NCI-H82 (cell line): ENCODE measurements at places on chromosomes 1 and 21.

DNA sequence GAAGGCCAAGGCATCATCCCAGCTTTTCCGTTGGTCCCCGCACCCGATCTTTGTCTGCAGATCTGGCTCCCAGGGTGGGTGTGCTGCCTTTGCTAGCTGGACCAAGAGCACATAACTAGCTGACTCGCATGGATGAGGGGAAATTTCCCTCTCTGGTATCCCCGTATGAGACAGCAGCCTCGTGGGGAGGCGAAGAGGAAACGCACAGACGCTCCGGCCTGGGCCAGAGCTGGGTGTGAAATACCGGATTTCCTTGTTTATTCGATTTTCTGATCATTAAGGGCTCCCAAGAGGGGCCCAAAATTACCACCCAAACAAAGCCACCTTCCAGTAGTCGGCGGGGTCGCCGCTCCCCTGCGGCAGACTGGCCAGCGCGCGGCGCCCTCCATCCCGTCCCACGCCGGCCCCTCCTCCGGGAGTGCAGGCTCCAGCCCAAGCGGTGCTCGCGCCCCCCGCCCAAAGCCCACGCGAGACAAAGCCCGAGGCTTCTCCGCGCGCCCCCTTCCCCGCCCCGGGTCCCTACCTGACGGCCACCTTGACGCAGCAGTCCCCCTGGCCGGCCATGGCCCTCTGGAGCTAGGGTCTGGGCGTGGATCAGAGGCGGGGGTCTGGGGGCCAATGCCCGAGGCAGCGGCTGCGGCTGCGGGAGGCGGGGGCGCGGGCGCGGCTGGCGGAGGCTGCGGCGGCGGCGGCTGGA lies 546 bp downstream of the KIF21B start:
- DNase-seq: peak; percentile 62

GRCh38 chr1:200415789-200416593 lies 6.2 kb upstream of the ZNF281 start:
- DNase-seq: no peak

- peak; percentile 74 for DNase-seq
These were observed 18.5 kb downstream of the PLA2G2D start for GRCh38 chr1:20100632-20101355.

DNA sequence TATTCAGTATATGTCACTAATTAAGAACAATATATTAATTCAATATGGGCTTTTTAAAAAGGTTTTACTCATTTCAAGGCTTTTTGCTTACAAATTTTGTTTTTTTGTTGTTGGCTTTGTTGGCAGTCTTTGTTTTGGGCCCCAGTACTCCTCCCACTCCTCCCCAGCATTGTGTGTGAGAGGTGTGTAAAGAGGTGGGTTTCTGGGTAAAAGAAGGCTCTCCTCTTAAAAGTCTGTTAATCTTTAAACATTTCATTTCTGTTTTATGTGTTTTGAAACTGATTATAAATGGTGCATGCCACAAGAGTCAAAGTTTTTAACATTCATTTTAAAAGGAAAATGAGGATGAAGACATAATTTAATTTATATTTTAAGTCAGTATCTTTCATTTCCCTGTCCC lies 79.6 kb downstream of the SASS6 start:
- no peak for DNase-seq

DNA sequence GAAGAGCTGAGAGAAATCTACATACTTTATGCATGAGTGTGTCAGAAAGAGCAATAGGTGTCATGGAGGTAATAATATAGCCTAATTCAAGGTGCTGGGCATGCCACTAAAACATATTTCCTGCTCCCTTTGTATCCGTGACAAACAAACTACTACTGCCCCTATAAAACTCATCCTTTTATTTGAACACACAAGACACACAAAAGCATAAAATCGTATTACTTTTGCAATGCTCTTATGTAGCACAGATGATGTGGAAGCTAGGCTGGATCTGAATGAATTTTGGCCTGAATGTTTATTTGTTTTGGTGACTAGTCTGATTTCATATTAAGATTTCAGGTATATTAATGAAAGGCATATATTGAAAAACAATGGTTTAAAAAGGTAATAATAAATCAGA lies 239.3 kb upstream of the NEGR1 start:
- no peak for DNase-seq
